ENCODE measurements at places on chromosomes 2 and 18.
A peak's percentile ranks its signal among the peaks of the same experiment; 100 is the strongest.

DNA sequence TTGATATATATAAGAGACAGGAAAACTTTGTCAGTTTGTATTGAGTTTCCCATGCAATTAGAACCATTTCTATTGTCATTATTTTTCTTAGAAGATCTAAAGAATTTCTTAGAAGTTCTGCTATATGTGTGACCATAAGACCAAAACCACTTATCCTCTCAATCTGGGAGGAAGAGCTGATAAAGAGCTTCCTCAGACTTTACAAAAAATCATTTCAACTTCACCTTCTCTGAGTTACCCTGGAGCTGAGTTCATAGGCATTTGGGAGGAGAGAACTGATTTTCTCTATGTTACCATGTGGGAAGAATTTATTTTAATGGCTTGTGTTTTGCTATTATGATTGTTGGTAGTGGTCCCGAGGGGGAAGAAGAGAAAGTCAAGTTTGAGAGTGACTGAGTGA is 329.3 kb downstream of the GPD2 start:
- no peak for DNase-seq

DNA sequence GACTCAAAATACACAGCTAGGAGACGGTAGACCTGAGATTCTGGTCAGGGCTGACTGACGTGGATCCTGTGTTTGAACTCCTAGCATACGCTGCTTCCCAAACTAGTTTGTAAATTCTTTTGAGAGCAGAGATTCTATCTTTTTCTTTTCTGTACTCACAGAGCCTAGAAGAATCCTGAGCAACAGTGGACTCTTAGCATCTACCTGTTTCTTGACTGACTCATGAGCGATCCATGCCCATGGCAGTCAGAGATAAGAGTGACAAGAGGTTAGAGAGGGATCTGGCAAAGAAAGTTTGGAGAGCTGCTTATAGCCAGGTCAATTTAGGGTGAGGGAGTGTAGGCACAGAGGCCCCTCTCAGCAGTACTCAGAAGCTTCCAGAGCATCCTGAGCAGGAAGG is 41.1 kb upstream of the PPP1CB start:
- DNase-seq: no peak

GRCh38 chr2:234285541-234285940 is 211.3 kb downstream of the ARL4C start:
- DNase-seq: no peak

GRCh38 chr2:30492185-30492584 is 45.1 kb downstream of the LCLAT1 start:
- no peak for DNase-seq

DNA sequence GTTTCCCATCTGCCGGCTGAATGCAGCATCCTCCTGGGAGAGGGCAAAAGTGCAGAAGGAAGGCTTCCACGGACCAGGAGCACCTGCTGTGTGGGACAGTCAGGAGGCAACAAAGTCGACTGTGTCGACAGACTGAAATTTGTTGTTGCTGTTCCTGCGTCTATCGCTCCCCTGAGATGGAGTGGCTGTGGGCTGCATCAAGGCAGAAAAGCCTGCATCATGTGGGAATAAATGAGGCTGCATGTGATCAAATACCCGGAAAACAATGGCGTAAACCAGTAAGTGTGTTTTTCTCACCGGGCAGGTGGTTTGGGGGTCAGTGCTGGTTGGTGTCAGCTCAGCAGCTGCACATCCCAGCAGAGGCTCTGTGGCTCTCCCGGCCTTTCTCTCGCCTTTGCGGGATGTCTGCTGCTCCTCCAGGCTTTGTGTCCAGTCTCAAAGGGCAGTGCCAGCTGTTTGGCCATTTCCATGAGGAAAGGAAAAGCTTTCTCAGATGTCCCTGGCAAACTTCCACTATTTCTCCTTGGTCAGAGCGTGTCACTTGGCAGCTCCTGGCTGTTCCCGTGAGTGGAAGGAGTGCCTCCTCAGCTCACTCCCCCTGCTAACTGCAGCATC is 262.4 kb downstream of the NDUFA10 start:
- DNase-seq: no peak

DNA sequence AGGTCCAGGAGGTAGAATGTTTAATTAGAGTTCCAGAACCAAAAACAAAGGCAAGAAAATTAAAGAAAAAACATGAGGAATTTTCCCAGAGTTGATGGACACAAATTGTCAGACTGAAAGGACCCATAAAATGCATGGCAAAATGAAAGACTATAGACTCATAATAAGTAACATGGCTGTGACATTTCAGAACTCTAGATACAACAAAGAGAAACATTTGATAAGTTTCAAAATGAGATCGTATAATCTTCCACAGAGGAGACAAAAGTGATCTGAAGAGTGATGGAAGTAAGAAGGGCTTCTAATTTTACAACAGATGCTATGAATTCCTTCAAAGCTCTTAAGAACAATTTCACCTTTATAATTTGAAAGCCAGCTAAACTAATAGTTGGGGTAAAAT is 20.4 kb downstream of the ORC4 start:
- no peak for DNase-seq

- DNase-seq: no peak
These were observed 529.4 kb downstream of the DCC start for GRCh38 chr18:52869349-52869923.

DNA sequence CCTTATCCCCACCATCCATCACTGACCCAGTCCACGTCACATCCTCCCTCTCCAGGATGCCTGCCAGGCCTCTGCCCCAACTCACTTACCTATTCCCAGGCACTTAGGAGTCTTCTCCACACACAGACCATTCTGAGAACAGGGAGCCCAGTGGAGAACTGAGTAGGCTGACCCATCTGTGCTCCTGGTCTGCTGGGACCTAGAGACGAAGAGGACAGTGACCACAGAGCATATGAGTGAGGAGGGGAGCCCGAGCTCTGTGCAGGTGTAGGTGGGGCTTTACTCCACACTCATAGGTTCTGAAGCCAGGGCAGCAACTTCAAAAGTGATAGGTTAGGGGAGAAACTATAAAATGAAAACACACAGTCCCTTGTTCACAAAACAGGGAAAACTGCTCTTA is 130.0 kb downstream of the NDUFA10 start:
- DNase-seq: no peak

- no peak for DNase-seq
These were observed 72.4 kb downstream of the ZNF236 start for GRCh38 chr18:76894566-76895346.

- DNase-seq: no peak
These were observed 822 bp downstream of the SLC35F6 start for GRCh38 chr2:26764906-26765305.

DNA sequence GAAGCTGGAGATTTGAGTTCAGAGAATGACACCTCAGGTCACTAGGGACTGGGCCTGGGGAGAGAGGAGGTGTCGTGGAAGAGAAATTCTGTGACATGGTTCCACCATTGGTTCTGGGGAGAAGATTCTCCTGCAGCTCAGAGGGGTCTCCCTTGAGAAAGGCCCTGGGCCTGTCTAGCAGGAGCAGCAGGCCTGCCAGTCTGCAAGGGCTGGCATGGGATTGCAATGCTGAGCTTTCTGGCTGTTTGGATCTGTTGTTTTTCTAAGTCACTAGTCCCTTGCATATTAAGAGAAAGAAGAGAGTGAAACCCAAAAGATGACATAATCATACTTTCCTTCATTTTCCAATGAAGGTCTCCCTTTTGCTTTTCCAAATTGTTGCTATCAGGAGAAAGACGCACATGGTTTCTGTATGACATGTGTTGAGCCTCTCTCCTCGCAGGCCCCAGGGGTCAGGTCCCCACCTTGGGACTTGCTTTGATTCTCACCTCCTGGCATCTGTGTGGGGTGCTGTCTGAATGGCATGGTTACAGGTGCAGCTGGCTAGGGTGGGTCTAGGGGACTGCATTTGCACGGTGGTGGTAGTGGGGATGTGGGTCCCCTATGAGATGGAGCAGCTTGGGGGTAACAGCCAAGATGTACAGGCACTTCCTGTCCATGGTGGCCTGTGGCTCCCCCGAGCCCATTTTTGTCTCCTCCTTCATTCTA is 117.8 kb downstream of the GLI2 start:
- no peak for DNase-seq

DNA sequence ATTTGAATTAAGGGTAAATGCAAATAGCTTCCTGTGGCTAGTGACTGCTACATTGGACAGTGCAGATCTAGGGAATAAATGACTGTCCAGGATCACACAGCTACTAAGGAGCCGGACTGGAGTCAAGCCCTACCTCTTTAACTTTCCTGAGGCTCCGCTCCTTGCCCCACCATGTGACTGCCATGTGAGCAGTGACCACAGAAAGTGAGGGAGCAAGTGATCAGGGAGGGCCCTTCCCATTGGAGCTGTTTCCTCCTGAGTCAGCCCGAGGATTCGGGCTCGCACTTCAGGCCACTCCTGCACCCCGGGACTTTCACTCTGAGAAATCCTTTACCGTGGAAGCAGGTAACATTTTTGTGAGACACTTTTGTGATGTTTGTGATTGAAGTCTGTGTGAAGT is 198.0 kb downstream of the ANKRD30B start:
- DNase-seq: no peak

- no peak for DNase-seq
These were observed 8.3 kb downstream of the KCNF1 start for GRCh38 chr2:10919771-10920621.

GRCh38 chr2:12584338-12584737 is 132.4 kb upstream of the TRIB2 start:
- no peak for DNase-seq

GRCh38 chr2:105888625-105889024 is 143.9 kb downstream of the NCK2 start:
- DNase-seq: peak; percentile 39

GRCh38 chr2:232488097-232488711 is 570 bp upstream of the ECEL1 start:
- no peak for DNase-seq

DNA sequence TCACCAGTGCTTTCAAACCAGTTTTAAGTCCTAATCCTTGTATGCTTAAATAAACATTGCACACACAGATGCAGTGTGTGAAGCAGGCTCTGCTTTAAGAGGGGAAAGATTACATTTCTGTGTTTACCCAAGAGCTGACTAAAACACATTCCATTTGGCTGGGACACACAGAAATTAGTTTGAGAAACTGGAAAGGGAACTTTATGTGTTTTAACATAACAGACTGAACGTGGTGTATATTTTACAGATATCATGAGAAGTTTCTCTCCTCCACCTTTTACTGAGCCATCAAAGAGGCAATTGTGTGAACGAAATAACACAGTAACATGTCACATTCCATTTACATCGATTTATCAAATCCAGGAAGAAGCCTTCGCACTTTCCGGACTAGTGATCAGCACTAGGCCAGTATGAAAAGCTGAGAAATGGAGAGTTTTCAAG is 121.8 kb downstream of the MAIP1 start:
- no peak for DNase-seq
